ENCODE measurements at places on chromosomes 5 and 9. TPM values are rescaled to one million over a fixed set of nuclear protein-coding genes. Genes with fewer than 3 reads are reported as not detected.
A peak's percentile ranks its signal among the peaks of the same experiment; 100 is the strongest.

DNA sequence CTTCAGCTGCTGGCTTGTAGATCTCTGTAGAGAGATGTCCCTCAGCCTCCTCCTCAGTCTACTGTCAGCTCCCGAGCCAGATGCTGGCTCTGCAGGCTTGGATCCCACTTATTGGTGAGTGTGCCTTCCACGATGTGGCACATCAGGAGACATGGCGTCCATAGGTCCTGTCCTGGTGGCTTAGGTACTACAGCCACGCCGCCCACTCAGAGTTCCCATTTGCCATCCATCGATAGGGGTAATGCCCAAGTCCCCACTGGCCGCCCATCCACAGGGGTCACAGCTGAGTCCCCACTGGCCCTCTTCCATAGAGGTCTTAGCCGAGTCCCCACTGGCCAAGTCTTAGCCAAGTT is 17.3 kb downstream of the EXOC3 start:
- peaks cover 9% of the 10 kb centered on the region for H3K4me1 ChIP-seq
- DNase-seq: peak; percentile 73
- H3K27me3 ChIP-seq: no peaks in the 10 kb centered on the region
- no peak overlapping the region for H3K4me3 ChIP-seq
- peaks cover 29% of the 10 kb centered on the region for H3K36me3 ChIP-seq

DNA sequence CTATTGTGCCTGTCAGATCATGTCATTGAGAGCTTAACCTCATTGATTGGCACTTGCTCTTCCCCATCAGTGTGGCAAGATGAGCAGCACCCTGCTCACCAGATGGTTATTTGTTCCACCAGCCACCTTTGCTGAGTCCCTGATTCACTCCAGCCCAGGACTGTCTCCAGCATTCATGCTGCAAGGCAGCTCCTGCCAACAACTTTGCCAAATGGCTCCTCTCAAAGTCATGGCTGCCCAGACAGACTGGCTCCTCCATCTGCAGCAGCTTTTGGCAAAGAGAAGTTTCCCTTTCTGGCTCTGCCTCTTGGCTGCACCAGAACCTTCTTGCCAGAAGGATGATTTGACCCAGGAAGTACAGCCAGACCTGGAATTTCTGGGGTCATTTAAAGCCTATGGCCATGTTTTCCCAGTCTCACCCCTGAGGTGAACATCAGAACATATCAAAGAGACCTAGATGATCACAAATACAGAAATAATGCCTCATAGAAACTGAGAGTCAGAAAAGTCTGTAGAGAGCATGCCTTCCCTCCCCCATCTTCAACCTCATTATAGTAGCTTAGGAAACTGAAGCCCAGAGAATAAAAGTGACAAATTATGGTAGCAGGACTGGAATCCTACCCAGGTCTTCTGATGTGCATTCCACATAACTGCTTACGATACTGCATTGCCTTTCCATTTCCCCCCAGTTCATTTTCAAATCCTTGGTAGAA is 10.4 kb downstream of the PPP2R2B start:
- H3K27ac ChIP-seq: no peak overlapping the region
- no peak for DNase-seq
- H3K27me3 ChIP-seq: peaks cover 9% of the 10 kb centered on the region

DNA sequence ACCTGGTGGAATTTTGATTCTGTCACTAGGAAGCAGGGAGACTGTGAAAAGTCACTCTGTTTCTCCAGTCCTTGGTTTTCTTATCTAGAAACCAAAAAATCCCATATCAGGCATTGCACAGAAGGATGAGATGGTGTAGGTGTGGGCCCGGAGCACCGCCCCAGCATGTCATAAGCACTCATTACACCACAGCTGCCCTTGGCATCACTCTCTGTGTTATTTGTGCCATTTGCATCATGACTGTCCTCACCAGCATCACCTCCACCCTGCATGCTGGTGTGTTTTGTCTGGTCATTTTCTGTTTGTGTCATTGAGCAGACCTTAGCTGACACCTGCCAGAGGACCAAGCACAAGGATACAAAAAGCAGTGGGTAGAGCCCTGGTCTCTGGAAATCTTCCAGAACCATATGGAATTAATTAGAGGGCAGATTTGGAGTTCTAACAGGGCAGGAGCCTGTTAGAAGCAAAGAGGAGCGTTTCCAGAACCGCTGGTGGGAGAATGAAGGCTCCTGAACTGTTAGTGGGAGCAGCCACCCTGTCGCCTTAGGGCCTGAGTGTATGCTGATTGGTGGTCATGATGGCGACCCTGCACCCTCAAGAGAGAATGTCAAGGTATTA is 99.3 kb downstream of the AMBP start:
- H3K4me3 ChIP-seq: no peak overlapping the region
- DNase-seq: no peak
- no peak overlapping the region for H3K27ac ChIP-seq
- H3K36me3 ChIP-seq: peaks cover 3% of the 10 kb centered on the region
- H3K4me1 ChIP-seq: peaks cover 5% of the 10 kb centered on the region
- no peaks in the 10 kb centered on the region for H3K27me3 ChIP-seq

- no peak overlapping the region for H3K4me3 ChIP-seq
- no peaks in the 10 kb centered on the region for H3K36me3 ChIP-seq
- peaks cover 54% of the 10 kb centered on the region for H3K4me1 ChIP-seq
- peak; percentile 35 for DNase-seq
- no peaks in the 10 kb centered on the region for H3K27me3 ChIP-seq
- H3K27ac ChIP-seq: no peak overlapping the region
Measured at GRCh38 chr5:179268966-179269693, 76.1 kb downstream of the ADAMTS2 start.

GRCh38 chr9:13445103-13445500 is 165.6 kb upstream of the MPDZ start:
- no peak overlapping the region for H3K27ac ChIP-seq
- H3K36me3 ChIP-seq: no peaks in the 10 kb centered on the region
- no peak overlapping the region for H3K4me3 ChIP-seq
- peaks cover 2% of the 10 kb centered on the region for H3K27me3 ChIP-seq
- H3K4me1 ChIP-seq: peaks cover 13% of the 10 kb centered on the region

- no peaks in the 10 kb centered on the region for H3K27me3 ChIP-seq
- DNase-seq: no peak
- no peak overlapping the region for H3K4me3 ChIP-seq
- peaks cover 62% of the 10 kb centered on the region for H3K36me3 ChIP-seq
- no peaks in the 10 kb centered on the region for H3K4me1 ChIP-seq
Measured at GRCh38 chr5:95486191-95486590, 68.6 kb downstream of the SKIC3 start.

GRCh38 chr5:169702693-169703481 is 65.8 kb downstream of the DOCK2 start:
- no peak overlapping the region for H3K4me3 ChIP-seq
- no peak overlapping the region for H3K27ac ChIP-seq
- H3K36me3 ChIP-seq: no peaks in the 10 kb centered on the region
- H3K4me1 ChIP-seq: peaks cover 36% of the 10 kb centered on the region
- DNase-seq: no peak

- peaks cover 5% of the 10 kb centered on the region for H3K36me3 ChIP-seq
- no peaks in the 10 kb centered on the region for H3K27me3 ChIP-seq
- H3K4me1 ChIP-seq: peaks cover 6% of the 10 kb centered on the region
- no peak for DNase-seq
- no peak overlapping the region for H3K4me3 ChIP-seq
- H3K27ac ChIP-seq: no peak overlapping the region
Measured at GRCh38 chr5:43148417-43148816, 27.7 kb downstream of the ZNF131 start.

GRCh38 chr5:178116143-178116885 is 3.0 kb downstream of the N4BP3 start:
- H3K27me3 ChIP-seq: peaks cover 20% of the 10 kb centered on the region
- H3K27ac ChIP-seq: no peak overlapping the region
- no peaks in the 10 kb centered on the region for H3K36me3 ChIP-seq

DNA sequence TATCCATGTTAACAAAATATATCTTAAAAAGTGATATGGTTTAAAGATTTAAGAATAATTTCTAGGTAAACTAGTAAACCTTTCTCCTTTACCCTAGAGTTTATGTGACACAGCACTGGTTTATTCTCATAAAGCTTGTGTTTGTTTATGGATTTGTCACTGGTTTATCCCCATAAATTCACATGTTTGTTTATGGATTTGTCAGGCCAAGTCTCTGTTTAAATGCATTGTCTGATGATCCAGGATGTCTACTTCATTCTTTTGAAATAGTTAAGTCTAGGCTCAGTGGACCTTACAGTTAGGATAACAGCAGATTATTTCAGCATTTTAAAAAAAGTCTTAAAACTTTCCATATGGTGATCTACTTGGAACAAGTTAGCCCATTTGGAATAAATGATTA is 334.0 kb downstream of the ARRDC3 start:
- no peaks in the 10 kb centered on the region for H3K36me3 ChIP-seq
- H3K27ac ChIP-seq: no peak overlapping the region
- no peaks in the 10 kb centered on the region for H3K4me1 ChIP-seq
- no peaks in the 10 kb centered on the region for H3K27me3 ChIP-seq
- H3K4me3 ChIP-seq: no peak overlapping the region

GRCh38 chr5:19196631-19197030 is 791.4 kb downstream of the CDH18 start:
- peaks cover 3% of the 10 kb centered on the region for H3K27me3 ChIP-seq

DNA sequence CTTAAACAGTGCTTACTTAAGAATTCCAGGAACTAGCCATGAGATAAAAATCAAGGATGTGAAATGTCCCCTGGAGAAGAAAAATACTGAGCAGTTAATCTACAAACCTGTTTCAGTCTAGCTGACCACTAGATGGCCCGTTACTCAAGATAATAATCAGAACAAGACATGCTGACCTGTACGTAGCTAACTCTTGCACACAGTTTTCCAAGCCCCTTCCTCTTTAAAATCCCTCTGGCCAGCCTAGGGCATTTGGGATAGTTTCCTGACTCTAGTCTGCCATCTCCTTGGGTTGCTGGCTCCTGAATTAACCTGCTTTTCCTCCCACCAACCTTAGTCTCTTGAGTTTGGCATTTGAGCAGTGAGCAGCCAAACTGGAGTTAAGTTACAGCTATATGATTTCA is 59.2 kb upstream of the TRAF1 start:
- H3K27me3 ChIP-seq: no peaks in the 10 kb centered on the region
- peaks cover 2% of the 10 kb centered on the region for H3K4me1 ChIP-seq
- H3K27ac ChIP-seq: no peak overlapping the region
- no peak for DNase-seq
- H3K36me3 ChIP-seq: peaks cover 9% of the 10 kb centered on the region
- H3K4me3 ChIP-seq: no peak overlapping the region

DNA sequence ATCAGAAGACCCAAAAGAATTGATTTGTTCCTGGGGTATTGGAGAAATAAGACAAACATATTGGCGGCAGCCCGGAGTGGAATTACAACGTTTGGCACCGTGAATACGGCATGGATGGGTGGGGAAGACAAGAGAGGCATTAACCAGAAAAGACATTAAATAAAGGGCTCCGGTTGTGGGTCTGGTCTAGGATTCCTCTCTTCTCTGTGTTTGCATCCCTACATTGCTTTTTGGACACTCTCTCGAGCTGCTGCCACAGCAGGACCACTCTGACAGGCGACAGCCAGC is 138.7 kb upstream of the PALM2AKAP2 start:
- peaks cover 14% of the 10 kb centered on the region for H3K4me1 ChIP-seq
- H3K27ac ChIP-seq: no peak overlapping the region
- DNase-seq: no peak
- peaks cover 7% of the 10 kb centered on the region for H3K27me3 ChIP-seq
- H3K4me3 ChIP-seq: peak overlapping the region; percentile 73
- peaks cover 2% of the 10 kb centered on the region for H3K36me3 ChIP-seq

DNA sequence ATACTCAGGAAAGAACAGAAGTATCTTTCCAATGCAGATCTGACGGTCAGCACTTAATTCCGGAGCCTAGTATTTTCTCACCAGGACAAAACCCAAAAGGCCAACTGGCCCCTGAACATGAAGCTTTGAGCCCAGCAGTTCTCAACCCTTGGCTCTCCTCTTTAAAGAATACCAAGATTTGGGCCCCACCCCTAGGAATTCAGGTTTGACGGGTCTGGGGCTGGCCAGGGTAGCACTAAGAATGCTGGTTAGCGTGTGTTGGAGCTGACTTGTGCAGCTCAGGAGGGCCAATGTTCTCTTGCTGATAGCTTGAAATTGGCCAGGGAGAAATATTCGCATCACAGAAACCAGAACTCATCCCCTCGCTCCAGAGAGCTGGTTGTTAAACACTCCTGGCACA is 88.3 kb upstream of the PTCH1 start:
- H3K4me1 ChIP-seq: peaks cover 24% of the 10 kb centered on the region
- H3K4me3 ChIP-seq: no peak overlapping the region
- no peak overlapping the region for H3K27ac ChIP-seq
- H3K27me3 ChIP-seq: no peaks in the 10 kb centered on the region
- no peaks in the 10 kb centered on the region for H3K36me3 ChIP-seq

- H3K27me3 ChIP-seq: peaks cover 3% of the 10 kb centered on the region
- H3K4me1 ChIP-seq: no peaks in the 10 kb centered on the region
Measured at GRCh38 chr9:68817079-68817875, 112.2 kb downstream of the PIP5K1B start.

- no peak overlapping the region for H3K4me3 ChIP-seq
- no peaks in the 10 kb centered on the region for H3K36me3 ChIP-seq
Measured at GRCh38 chr9:128026773-128027541, 40.2 kb downstream of the NAIF1 start.

Gene CERCAM
- total RNA-seq: 280 TPM

Gene GPRIN1
- total RNA-seq: 2.1 TPM

Gene GCNT4
- total RNA-seq: 2.6 TPM

Gene STC2
- total RNA-seq: 1,121 TPM

Gene CBY3
- not detected for total RNA-seq

Gene LHX3
- total RNA-seq: not detected

Gene DNAJC25
- 6.9 TPM for total RNA-seq

Gene TLE4
- total RNA-seq: 82.5 TPM

Gene FAM78A
- 1.4 TPM for total RNA-seq

Gene STKLD1
- 1.9 TPM for total RNA-seq

Gene RASGEF1C
- not detected for total RNA-seq

Gene CORO2A
- 10.1 TPM for total RNA-seq

Gene FOXI1
- total RNA-seq: not detected

Gene LEAP2
- total RNA-seq: 0.60 TPM

Gene MARCOL
- total RNA-seq: not detected

Gene LCN10
- total RNA-seq: not detected
